NCI-H526 treated with DMSO at 0.1 percent for 48 hours (cell line): ENCODE measurements at places on chromosomes 11 and 22.

GRCh38 chr11:15976433-15977045, 379.8 kb downstream of the SOX6 start:
- no peak for DNase-seq

GRCh38 chr11:9789910-9790309, 126.0 kb downstream of the SWAP70 start:
- DNase-seq = no peak

- DNase-seq = no peak
These were observed 46.8 kb downstream of the BBOX1 start for GRCh38 chr11:27087432-27087831.

DNA sequence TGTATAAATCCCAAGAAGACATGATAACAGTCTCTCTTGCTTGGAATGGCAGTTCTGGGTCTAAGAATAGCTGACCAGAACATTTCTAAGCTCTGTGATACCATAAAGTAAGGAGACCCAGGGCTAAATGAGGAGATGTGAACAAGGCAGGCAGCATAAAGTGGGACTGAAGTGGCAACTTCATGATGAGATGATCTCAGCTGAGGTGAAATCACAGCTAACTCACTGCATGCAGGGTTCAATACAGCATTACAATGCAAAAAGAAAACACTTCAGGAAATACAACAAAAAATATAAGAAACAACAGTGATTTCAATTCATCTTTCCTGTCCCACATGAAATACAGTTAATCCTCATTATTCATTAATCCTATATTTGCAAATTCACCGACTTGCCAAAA, 44.6 kb downstream of the MRE11 start:
- no peak for DNase-seq

DNA sequence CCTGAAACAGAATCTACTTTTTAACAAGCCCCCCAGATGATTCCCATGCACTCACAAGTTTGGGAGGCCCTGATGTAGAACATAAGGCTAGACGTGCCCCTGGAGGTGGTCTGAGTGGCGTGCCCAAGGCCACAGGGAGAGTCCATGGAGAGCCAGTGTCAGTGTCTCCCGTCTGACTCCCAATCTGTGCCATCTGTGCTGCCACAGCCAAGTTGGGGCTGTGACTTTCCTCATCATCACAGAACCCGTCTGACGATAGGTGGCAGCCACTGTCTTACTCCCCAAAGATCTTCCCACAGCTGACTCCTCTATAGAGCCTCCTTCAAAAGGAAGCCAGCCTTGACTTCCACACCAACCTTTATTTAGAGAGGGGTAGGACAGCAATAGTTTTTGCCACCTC, 470.5 kb downstream of the SOX6 start:
- DNase-seq = no peak

GRCh38 chr11:103659743-103660142, 376.7 kb upstream of the DDI1 start:
- peak; percentile 54 for DNase-seq

DNA sequence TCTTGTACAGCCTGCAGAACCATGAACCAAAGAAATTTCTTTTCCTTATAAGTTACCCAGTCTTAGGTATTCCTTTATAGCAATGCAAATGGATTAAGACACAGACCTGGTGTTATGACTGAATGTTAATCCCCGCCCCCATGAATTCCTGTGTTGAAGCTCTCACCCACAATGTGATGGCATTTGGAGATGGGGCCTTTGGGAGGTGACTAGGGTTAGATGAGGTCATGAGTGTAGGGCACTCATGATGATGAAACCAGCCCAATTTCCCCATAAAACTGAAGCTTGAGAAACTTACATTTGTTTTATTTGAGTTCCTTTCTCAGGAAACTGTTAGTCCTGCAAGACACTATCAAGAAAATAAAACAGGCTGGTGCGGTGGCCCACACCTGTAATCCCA, 115.8 kb upstream of the THY1 start:
- DNase-seq = no peak

- DNase-seq = peak; percentile 88
These were observed 6.6 kb upstream of the PTS start for GRCh38 chr11:112219476-112220232.

DNA sequence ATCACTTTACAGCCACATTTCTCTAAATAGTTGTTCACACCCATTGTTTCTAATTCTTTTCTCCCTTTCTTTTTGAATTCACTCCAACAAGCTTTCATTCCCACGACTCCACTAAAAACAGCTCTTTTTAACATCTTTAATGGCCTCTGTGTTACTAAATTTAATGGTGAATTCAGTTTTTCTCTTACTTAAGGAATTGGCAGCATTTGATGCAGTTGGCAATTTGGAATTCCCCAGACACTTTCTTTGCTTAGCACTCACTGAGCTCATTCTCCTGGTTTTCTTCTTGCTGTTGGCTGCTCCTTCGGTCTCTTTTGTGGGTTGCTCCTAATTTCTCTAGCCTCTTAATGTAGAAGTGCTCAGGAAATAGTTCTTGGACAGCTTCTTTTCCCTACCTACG, 40.5 kb upstream of the OR9Q1 start:
- DNase-seq = no peak

GRCh38 chr22:40817737-40818136, 1.4 kb downstream of the SLC25A17 start:
- no peak for DNase-seq

DNA sequence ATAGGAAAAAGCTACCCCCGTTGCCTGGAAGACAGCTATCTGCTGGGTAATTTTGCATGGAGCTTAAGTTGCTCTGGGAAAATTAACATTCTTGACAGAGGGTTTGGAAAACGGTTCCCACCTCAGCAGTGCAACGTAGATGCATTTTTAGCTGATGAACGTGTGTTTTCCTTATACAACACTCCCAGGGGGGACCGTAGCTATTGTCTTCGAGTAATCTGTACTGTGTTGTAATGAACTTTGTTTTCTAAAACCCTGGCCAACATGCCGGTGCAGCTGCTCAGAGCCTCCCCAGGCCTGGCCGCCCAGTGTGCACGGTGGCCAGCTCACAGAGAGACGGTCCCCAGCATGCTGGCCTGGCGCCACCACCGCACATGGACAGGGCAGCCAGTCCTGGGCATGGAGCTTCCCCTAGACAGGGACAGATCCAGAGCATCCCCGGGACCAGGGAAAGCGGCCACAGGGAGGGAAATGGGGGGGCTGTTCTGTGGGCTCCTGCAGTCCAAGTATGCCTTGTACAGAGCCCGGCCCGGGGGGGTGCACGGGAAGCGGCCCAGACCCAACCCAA, 2.2 kb downstream of the TNNT3 start:
- no peak for DNase-seq

GRCh38 chr11:13000721-13001120, 8.4 kb upstream of the RASSF10 start:
- no peak for DNase-seq

- DNase-seq = no peak
These were observed 37.9 kb upstream of the PPARA start for GRCh38 chr22:46112405-46112804.

DNA sequence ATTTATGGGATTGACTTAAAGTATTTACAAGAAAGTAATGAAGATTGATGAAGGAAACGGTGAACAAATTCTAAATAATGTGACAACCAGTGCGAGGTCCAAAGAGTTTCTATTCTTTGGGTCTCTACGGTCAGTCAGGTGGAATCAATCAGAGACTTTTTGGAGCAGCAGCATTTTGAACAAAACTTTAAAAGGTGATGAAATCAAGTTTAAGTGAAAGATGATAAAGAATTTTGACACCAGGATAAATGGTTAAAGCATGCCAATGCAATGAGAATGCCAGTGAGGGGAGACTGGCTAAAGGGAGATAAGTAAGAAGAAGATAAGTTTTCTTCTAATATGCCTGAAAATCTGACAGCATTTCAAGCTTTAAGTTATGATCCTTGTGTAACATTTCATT, 67.9 kb downstream of the DCUN1D5 start:
- DNase-seq = no peak

DNA sequence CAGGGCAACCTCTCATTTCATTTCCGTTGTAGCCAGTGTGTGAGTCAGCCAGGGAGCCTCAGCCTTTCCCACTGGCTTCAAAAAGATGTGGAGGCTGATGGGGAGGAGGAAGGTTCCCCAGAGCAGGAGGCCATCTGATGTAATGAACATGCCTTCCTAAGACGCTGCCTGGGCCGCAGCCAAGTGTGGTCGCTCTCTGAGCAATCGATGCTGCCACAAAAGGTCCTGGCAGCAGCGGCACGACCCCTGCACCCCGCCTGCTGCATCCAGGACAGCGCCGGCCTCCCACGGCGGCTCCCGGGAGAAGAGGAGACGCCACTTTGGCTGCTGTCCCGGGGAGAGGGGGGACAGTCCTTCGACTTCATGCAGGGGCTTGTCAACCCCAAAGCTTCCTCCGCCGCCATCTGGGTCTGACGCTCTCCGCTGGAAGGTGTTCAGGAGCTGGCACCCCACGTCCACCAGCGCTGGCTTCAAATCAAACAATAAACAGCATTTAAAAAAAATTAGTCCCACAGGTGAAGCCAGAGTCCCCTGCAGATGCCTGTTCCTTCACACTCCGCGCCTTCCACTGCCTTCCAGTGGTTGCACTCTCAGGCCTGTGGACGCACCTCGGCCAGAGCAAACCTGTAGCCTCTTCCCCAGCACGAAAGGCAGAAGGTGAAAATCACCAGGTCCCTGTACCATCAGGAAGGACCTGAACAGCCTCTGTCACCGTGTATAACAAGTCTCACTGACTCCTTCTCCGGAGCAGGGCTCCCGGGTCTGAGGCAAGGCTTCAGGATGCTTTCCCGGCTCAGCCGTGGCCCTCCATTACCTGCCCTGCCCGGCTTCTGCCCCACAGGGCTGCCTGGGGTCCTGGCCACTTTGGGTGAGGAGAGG, 930.7 kb downstream of the BRD1 start:
- no peak for DNase-seq

GRCh38 chr11:107561688-107562087, 3.8 kb downstream of the ALKBH8 start:
- DNase-seq = no peak

DNA sequence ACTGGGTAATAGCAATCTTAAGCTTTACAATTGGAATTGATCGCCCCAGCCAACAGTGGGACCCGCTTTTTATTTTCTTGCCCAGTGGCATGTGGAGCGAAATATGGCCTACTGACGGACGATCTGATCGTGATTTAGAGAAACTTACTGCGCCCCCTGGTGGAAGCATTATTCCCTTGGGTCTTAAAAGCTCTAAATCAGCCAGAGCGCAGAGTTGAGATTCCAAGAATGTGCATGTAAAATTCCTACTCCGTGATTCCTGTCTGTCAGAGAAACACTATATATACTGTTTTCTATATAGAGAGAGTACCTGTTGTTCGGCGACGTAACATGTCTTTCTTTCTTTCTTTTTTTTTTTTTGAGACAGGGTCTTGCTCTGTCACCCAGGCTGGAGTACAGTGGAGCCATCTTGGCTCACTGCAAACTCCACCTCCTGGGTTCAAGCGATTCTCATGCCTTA, 3.7 kb upstream of the DPF2 start:
- DNase-seq = peak; percentile 80

- DNase-seq = no peak
These were observed 113.5 kb upstream of the IGLL5 start for GRCh38 chr22:22773979-22774604.

GRCh38 chr11:128226106-128226716, 361.1 kb downstream of the ETS1 start:
- DNase-seq = no peak

DNA sequence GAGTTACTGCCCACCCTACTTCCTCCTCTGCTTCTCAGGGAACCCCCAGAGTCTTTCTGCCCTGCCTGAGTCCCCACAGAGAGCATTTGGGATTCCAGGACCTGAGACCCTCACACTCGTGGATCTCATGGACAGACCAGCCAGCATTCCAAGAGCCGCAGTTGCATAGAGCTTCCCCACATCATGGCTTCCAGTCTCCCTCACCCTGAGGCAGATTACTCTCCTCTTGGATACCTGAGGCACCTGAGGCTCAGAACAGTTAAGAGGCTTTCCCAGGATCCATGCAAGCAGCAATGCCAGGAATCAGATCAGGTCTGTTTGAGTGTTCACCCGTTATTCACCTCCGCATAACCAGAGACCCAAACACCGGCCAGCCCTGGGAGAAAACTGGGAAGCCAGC, 102.2 kb downstream of the TRIM29 start:
- no peak for DNase-seq

DNA sequence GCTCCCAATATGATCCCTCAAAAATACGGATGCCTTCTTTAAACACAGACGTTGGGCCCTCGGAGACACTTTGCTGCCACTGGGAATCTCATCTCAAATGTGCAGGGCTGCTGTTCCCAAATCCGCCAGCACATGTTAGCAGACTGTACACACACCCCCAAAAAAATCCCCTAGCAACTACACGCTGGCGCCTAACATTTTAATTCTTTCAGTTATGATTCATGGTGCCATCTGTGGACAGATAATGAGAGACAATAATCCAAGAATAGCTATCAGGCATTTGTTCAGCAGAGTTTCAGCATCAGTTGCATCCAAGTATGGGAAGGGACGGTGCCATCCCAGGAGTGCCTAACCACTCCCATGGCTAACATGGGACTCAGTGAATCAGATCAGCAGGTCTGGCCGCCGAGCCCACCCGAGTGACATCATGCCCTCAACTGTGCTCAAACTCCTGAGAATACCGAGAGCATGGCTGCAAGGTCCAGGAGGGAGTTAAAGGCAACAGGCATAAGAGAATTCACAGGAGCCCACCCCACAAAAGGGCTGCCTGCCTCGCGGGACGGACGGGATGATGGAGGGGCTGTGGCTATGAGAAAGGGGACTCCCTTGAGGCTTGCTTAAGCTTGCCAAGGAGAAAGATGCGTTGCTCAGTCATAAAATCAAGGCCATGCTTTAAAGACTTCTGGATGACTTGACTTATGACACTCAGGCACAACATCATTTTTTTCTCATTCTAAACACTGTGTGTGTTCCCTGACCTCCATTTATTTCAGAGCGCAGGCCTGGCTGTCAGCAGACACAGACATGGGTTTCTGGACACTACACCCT, 337.0 kb downstream of the SHANK2 start:
- DNase-seq = no peak

DNA sequence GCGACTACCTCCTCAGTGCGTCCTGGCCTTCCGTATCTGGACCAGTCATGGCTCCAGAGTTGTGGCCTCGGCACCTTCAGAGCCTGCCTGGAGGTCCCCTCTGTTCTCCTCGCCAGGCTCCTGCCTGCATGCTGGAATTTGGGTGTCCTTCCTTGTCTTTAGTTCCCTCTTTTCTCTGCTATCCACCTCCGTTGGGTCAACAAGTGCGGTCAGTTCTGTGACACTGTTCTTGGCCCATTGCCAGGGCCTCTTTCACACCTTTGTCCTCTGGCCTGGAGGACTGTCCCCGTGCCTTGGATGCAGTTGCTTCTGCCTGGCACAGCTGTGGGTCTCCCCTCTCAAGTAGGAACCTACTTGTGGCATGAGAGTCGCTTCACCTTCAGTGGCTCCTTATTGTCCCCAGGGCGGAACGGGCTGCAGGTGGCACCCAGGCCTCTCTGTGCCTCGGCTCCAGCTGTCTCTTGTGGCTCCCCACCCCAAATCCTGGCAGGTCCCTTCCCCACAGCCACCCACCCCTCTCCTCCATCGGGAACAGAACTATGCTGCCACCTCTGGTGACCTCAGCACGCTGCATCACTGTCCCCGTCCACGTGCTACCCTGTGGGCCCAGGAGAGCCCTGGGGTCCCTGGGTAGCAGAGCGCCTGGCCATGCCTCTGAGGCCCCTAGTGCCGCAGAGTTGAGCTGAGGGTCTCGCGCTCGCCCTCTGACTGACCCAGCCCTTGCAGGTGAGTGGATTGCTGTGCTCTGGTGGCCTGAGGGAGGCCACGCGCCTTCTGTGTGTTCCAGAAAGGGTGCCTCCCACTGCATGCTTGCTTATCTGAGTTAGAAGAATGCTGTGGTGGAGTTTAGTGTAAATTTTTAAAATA, 4.7 kb downstream of the DGCR8 start:
- no peak for DNase-seq
